ENCODE measurements at places on chromosomes 11 and 22.

DNA sequence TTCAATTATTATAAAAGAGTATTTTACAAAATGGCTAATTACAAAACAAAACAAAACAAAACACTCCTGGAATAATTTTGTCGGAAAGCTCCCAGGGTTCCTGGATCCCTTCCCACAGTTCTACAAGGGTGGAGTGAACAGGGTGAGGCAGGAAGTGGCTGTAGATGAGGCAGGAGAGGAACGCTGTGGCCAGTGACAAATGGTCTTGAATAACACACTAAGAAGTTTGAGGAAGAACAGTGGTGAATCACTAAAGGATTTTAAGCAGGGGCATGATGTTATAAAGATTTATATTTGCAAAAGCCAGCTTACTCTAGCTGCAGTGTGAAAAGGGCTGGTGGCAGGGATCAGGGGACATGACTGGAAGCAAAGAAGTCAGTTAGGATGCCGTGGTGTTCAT lies 33.8 kb upstream of the APOA1 start:
- DNase-seq: no peak

DNA sequence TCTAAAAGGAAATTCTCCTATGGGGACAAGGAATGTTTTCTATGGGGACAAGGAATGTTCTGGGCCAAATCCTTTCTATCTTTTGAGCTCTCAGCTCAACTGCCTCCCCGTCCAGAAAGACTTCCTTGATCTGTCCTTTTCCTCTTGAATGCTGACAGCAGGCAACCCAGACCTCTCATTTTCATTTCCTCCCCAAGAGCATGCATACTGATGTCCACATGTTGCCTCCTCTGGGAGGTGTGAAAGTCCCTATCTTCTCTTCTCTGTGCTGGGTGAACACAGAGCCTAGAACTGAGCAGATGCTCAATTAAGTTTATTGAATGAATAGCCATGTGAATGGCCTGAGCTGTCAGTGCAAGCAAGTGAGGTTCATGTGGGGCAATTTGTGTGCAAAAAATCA lies 331.9 kb upstream of the NARS2 start:
- no peak for DNase-seq

- DNase-seq: no peak
Observed at GRCh38 chr22:17726928-17727897, 47.1 kb downstream of the BID start.

- DNase-seq: no peak
Observed at GRCh38 chr11:102110761-102111010, 439 bp downstream of the YAP1 start.

DNA sequence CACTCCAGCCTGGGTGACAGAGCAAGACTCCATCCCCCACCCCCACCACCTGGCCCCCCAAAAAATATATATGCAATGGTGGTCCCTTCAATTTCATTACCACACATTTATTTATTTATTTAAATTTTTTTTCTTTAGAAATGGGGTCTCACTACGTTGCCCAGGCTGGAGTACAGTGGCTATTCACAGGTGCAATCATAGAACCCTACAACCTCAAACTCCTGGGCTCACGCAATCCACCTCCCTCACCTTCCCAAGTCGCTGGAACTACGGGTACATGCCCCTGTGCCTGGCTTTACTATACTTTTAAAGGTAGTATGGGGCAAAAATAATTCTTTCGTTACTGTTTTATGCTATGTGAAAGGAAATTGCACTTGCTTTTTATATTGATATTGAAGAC lies 50.9 kb upstream of the EP300 start:
- no peak for DNase-seq

- DNase-seq: no peak
Observed at GRCh38 chr11:128361451-128362020, 225.8 kb downstream of the ETS1 start.

- DNase-seq: no peak
Observed at GRCh38 chr22:31344578-31345330, 1.4 kb downstream of the PATZ1 start.

GRCh38 chr11:118186346-118187107 lies 10.1 kb upstream of the SCN2B start:
- DNase-seq: no peak

- DNase-seq: no peak
Observed at GRCh38 chr11:101944923-101945322, 28.6 kb upstream of the ANGPTL5 start.

DNA sequence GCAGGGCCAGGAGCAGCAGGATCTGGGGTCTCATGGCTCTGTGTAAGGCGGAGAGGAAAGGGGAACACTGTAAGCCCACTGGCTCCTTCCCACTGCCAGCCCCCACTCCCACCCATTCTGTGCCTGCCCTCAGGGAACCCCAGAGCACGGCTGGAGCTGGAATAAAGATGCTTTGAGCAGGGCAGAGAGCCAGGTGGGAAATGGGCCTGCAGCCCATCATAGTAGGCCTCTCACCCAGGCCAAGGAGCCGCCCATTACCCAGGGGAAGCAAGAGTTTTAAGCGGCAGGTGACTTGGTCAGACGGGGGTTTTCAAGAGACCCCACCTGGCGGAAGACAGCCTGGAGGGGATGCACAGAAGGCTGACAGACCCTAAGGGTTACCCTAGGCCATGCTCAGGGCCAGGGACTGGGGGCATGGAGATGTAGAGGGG lies 4.6 kb downstream of the LRRC32 start:
- no peak for DNase-seq

- DNase-seq: no peak
Observed at GRCh38 chr11:75350743-75351540, 519 bp downstream of the ARRB1 start.

DNA sequence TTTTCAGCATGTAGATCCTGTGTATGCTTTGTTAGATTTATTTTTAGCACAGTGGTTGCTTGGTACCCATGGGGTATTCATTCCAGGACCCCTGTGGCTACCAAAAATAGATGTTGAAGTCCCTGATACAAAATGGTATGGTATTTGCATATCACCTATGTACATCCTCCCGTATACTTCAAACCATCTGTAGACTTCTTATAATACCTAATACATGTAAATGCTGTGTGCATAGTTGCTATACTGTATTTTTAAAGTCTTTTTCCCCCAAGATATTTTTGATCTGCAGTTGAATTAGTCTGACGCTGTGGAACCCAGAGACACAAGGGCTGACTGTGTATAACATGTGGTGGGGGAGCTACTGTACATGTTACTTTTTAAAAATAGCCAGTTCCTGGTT lies 101.1 kb downstream of the ATXN10 start:
- no peak for DNase-seq

GRCh38 chr11:16881074-16881709 lies 133.0 kb downstream of the PLEKHA7 start:
- DNase-seq: peak; percentile 46
